ENCODE measurements at places on chromosomes 4 and X. TPM values are rescaled to one million over a fixed set of nuclear protein-coding genes. Genes with fewer than 3 reads are reported as not detected.

MAGEA11 gene
- total RNA-seq: not detected

ANKRD37 gene
- total RNA-seq: 3.3 TPM

PLXNA3 gene
- 13.2 TPM for total RNA-seq

MAGEA2B gene
- total RNA-seq: not detected

XAGE1B gene
- total RNA-seq: not detected

SFRP2 gene
- 4.8 TPM for total RNA-seq

FAM9C gene
- not detected for total RNA-seq

IL1RAPL2 gene
- 0.20 TPM for total RNA-seq

MAML3 gene
- total RNA-seq: 3.3 TPM

MAGEE1 gene
- total RNA-seq: 1.4 TPM

DUX4 gene
- not detected for total RNA-seq

ABLIM2 gene
- total RNA-seq: 0.20 TPM

GAGE12J gene
- total RNA-seq: not detected

FGG gene
- total RNA-seq: not detected

GEMIN8 gene
- 15.8 TPM for total RNA-seq

GPR173 gene
- total RNA-seq: 3.1 TPM

GPM6B gene
- 40.8 TPM for total RNA-seq

HPGD gene
- 5.5 TPM for total RNA-seq

CPE gene
- total RNA-seq: 7.0 TPM

C4orf54 gene
- total RNA-seq: not detected

PPP4R3C gene
- not detected for total RNA-seq
